ENCODE measurements at places on chromosomes 7 and 10.

- DNase-seq: no peak
These were observed 334.7 kb upstream of the CHRM2 start for GRCh38 chr7:136533732-136534131.

DNA sequence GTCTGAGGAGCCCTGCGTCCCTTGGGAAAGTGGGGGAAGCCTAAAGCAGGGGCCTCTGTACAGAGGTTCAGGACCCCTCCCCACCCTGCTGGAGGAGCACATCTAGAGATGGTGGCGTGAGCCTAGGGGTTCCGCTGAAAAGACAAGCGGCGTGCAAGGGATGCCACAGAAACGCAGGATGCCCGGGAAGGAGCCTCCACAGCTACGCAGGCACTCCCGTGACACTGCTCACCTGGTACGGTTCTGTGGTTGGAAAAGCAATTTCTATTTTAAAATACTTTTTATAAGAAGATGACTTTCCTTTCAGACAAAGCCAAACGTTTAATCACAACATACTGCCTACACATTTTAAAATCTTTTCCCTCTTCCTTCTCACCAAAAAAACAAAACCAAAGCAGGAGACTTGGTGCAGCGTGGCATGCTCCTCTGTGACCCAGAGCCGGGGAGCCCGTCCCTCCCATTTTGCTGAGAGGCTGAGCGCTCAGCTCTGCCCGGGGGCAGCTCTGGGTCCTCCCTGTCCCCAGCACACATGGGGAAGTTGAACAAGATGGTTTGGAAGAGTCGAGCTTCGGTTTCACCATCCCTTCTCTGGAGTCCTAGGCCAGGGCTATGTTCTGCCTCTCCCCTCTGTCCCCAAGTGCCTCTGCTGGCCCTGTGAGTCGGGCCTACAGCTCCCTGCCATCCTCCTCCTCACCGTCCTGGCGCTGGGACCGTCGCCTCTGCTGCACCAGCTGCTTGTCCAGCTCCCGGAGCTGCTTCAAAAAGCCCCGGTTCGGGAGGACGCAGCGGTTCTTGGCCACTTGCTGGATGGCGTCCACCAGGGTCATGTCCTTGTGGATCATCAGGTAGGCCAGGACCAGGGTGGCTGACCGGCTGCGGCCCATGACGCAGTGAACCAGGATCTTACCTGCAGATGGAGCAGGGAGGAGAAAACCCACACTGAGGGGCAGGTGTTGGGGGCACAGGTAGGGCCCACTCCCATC is 74.0 kb upstream of the SAMD8 start:
- DNase-seq: no peak

DNA sequence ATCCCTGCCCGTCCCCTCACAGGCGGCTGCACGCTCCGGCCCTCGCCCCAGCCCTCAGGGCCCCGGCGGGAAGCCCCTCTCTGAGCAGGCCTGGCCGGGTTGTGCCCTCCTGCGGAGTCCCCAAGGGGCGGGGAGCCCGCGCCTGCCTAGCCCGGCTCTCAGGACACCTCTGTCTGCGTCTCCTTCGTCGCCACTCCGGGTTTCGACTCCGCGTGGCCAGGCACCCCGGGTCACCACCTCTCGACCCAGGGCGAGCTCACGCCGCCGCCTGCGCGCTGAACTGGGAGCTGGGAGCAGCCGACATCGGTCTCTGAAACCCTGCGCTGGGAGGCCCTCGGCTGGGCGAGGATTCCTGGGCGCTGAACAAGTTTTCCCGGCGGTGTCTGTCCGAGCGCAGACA is 6.2 kb upstream of the OGDHL start:
- DNase-seq: no peak

GRCh38 chr10:133085251-133086125 is 2.2 kb upstream of the ADGRA1 start:
- DNase-seq: no peak

DNA sequence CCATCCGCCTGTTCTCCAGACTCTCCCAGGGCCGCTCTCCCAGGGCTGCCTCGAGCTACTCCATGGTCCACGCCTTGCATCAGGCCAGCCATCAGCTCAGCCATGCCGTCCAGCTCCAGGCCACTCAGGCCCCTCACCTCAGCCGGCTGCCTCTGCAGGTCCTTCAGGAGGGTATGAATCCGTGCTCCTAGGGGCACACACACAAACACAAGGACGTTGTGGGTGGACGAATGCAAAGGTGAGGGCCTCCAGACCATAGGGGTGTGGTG is 449.4 kb downstream of the PTPRN2 start:
- DNase-seq: no peak

All from kidney epithelial cell (primary cell).